Tongue (tissue), 3 donors: ENCODE measurements at places on chromosomes 1 and 21. TPM values are rescaled to one million over a fixed set of nuclear protein-coding genes. Genes with fewer than 3 reads are reported as not detected.

Gene CD53
- total RNA-seq = 7.2 TPM

- peak; percentile 76 for DNase-seq
Measured at GRCh38 chr1:48093696-48094528, 96.7 kb upstream of the TRABD2B start.

GRCh38 chr1:29482991-29483390 is 246.7 kb downstream of the PTPRU start:
- DNase-seq = no peak

Gene OR2L2
- not detected for total RNA-seq

GRCh38 chr1:41862384-41863221 is 56.1 kb downstream of the HIVEP3 start:
- DNase-seq = peak; percentile 18

DNA sequence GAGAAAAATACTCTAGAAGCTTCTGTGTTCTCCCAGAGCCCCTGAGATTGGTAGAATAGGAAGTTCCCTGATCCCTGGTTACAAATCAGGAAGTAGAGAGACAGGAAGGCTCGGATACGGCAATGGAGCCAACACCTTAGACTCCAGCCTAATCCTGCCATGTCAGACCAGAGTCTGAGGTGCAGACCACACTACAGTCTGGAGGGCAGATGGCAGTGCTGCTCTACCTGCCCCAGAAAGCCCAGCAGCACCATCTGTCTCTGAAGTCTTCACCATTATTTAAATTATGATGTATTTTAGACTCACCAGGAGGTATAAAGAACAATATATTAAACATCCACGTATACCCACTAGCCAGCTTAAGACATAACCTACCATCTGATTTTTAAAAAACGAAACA is 93.0 kb downstream of the MTR start:
- DNase-seq = no peak

GRCh38 chr1:48031676-48032075 is 34.5 kb upstream of the TRABD2B start:
- DNase-seq = no peak

GRCh38 chr1:209871430-209871829 is 43.7 kb downstream of the UTP25 start:
- DNase-seq = no peak

DNA sequence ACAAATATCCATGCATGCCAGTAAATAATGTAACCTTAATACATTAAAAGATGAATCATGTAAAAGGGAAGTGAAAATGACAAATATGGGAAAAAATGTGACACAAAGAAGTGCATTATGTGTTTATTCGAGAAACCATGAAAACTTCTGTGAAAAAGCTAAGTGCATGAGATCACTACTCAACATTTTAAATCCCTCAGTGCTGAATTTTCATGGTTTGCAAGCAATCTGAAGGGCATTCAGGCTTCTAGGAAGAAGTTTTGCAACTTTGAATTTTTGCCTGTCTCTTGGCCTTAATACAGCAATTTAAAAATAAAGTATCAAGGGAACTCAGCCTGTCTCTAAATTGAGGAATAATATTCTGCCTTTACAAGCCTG is 78.2 kb downstream of the MAP3K7CL start:
- peak; percentile 44 for DNase-seq

- no peak for DNase-seq
Measured at GRCh38 chr21:38493549-38494250, 4.6 kb downstream of the ERG start.

Gene PALMD
- total RNA-seq = 147 TPM
